Activated CD4-positive, alpha-beta T cell treated with anti-CD3 and anti-CD28 coated beads, Interleukin-2, amount 50 U/mL, for 1 hour (primary cell): ENCODE measurements at places on chromosomes 5 and 9.
A peak's percentile ranks its signal among the peaks of the same experiment; 100 is the strongest.

GRCh38 chr9:72464857-72465592, 56.4 kb upstream of the TMC1 start:
- no peak for DNase-seq

GRCh38 chr9:79571309-79572031, at the start of gene TLE4:
TSS of gene TLE4 (plus strand) at chr9:79571965. CDS start at chr9:79572791, 826 bp downstream.
- peak; percentile 99 for DNase-seq

DNA sequence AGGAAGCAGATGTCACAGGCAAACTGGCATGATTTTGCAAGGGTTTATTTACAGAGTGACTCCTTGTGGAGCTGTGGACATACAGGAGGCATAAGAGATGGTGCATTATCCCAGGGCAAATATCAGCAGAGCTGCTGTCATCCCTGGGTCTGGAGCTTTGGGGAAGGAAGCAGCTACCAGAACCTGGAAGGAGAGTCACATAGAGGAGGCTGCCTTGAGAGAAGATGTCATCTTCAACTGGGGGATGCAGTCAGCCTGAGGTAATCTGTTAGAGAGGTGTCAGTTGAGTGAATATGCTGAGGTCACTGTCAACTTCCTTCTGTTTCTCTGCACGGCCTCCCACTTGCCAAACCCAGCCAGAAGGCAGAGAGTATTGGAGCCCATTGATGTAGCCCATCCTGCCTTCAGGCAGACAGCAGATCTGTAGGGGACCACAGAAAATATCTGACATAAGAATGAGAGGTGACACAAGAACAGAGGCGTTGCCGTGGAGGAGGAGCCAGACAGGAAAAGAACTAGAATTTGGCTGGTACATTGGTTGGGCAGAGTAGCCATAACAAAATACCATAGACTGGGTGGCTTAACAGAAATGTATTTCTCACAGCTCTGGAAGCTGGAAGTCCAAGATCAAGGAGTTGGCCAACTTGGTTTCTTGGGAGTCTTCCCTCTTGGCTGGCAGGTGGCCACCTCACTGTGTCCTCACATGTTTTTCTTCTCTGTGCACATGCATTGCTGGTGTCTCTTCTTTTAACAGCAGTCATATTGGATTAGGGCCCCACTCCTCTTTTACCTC, 102.8 kb downstream of the SNX18 start:
- no peak for DNase-seq

GRCh38 chr9:134735441-134736175, 94.0 kb downstream of the COL5A1 start:
- DNase-seq = no peak

- DNase-seq = no peak
Measured at GRCh38 chr5:52580921-52581320, 206.8 kb upstream of the ITGA1 start.

DNA sequence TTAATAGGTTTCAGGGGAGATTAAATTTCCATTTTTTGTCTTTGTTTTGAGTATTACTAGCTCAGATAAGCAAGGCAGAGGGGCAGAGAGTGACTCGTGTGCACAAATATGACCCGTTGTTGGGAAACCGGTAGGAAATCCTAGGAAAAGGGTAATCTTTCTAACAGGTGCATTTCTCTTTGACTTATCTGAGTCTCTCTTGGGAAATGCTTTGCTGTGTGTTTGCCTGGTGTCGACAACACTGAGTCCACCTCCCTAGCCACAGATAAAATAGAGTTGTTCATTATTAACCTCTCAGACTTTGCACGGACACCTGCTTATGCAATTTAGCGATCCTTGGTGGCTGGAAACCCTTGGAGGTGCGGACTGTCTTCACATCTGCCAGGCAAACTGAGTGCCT, 164.2 kb downstream of the FGF1 start:
- no peak for DNase-seq

GRCh38 chr9:134408389-134408788, 82.1 kb downstream of the RXRA start:
- no peak for DNase-seq

GRCh38 chr9:3508521-3509291, 17.1 kb downstream of the RFX3 start:
- DNase-seq = no peak

- no peak for DNase-seq
Measured at GRCh38 chr9:98591696-98592095, 117.0 kb downstream of the GABBR2 start.
